ENCODE measurements at places on chromosomes 3 and 15. TPM values are rescaled to one million over a fixed set of nuclear protein-coding genes. Genes with fewer than 3 reads are reported as not detected.

GRCh38 chr3:177039490-177040274 is 157.6 kb downstream of the TBL1XR1 start:
- DNase-seq, result no peak
- no peak overlapping the region for H3K4me3 ChIP-seq
- H3K27ac ChIP-seq, result no peak overlapping the region
- H3K27me3 ChIP-seq, result no peaks in the 10 kb centered on the region
- peaks cover 72% of the 10 kb centered on the region for H3K36me3 ChIP-seq

DNA sequence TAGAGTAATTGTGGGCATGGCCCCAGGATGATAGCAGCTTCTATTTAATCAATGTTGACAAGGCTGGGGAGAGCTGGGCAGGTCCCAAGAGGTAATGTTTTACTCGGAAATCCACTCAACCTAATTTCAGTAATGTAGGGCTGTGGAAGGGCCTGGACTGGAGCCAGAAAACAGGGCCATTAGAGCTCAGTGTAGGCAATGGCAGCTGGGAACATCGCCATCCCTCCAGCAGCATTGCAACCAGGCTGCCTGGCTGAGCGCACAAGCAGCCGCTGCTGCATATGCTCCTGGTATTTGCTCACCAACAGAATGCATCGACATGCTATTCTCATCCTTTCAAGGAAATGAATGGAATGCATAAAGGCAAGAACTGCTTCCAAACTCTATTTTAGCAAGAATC is 90.0 kb downstream of the GAP43 start:
- no peaks in the 10 kb centered on the region for H3K36me3 ChIP-seq
- H3K4me3 ChIP-seq, result no peak overlapping the region
- no peak for DNase-seq

RETNLB gene
- not detected for total RNA-seq

GRCh38 chr3:108403686-108404345 is 106.6 kb downstream of the MYH15 start:
- no peak overlapping the region for H3K27ac ChIP-seq
- no peak for DNase-seq
- H3K27me3 ChIP-seq, result no peaks in the 10 kb centered on the region
- H3K36me3 ChIP-seq, result no peaks in the 10 kb centered on the region
- H3K4me1 ChIP-seq, result peaks cover 3% of the 10 kb centered on the region
- H3K4me3 ChIP-seq, result no peak overlapping the region

DNA sequence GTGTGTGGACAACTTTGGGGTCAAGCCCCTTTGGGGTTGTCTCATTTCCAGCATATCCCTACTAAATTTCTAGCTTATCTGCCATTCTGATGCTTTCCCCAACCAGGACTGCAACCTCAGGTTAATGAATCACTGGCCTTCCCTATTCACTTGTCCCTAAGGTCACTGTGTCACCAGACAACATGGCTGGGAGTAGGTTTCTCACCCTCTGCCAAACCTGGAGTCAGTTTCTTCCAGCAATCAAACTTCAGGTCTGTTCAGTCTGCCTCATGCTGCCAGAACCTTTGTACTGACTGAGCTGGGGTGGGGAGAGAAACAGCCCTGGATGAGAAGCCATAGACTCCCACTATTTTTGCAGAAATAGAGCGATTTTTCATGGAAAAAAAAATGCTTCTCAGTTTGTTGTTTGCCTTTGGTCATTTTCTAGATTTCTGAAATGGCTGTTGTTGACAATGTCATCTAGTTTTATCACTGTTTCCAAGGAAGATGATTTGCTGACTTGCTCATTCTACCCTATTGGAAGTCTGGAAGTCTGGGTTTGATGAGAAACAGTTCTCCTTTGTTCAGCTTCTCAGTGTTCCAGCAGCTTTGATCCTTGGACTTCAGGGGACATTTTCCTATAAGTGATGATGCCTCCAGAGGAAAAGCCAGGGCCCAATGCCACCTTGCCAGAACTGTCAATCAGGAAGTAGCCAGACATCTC is 74.8 kb upstream of the IL12A start:
- H3K4me1 ChIP-seq, result peaks cover 13% of the 10 kb centered on the region
- H3K4me3 ChIP-seq, result no peak overlapping the region
- H3K27ac ChIP-seq, result no peak overlapping the region
- H3K27me3 ChIP-seq, result peaks cover 5% of the 10 kb centered on the region
- DNase-seq, result no peak

DNA sequence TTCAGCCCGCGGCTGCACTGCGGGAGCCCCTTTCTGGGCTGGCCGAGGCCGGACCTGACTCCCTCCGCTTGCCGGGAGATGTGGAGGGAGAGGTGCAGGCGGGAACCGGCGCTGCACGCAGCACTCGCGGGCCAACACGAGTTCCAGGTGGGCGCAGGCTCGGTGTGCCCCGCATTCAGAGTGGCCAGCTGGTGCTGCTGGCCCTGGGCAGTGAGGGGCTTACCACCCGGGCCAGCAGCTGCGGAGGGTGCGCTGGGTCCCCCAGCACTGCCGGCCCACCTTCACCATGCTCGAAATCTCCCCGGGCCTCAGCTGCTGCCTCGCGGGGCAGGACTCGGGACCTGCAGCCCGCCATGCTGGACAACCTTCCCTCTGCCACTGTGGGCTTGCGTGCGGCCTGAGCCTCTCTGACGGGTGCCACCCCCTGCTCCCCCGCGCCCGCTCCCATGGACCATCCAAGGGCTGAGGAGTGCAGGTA is 733.5 kb upstream of the CCDC54 start:
- no peaks in the 10 kb centered on the region for H3K4me1 ChIP-seq
- H3K27ac ChIP-seq, result no peak overlapping the region
- DNase-seq, result no peak
- H3K36me3 ChIP-seq, result no peaks in the 10 kb centered on the region
- H3K27me3 ChIP-seq, result no peaks in the 10 kb centered on the region

IL20RB gene
- 1.4 TPM for total RNA-seq

GRCh38 chr3:183827809-183828537 is 2.6 kb upstream of the MAP6D1 start:
- H3K4me1 ChIP-seq, result peaks cover 12% of the 10 kb centered on the region
- H3K4me3 ChIP-seq, result no peak overlapping the region
- no peak overlapping the region for H3K27ac ChIP-seq
- DNase-seq, result no peak
- H3K27me3 ChIP-seq, result peaks cover 13% of the 10 kb centered on the region
- peaks cover 4% of the 10 kb centered on the region for H3K36me3 ChIP-seq

DNA sequence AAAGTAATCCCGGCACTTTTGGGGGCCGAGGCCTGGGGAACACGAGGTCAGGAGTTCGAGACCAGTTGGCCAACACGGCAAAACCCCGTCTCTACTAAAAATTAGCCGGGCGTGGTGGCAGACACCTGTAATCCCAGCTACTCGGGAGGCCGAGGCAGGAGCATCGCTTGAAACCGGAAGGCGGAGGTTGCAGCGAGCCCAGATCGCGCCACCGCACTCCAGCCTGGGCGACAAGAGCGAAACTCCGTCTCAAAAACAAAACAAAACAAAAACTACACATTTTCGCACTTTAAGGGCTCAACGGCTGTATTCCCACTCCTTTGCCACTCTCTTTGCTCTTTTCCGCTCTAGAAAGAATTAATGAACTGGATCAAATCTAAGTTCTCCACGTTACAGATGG is 763 bp upstream of the TRNT1 start:
- peaks cover 30% of the 10 kb centered on the region for H3K36me3 ChIP-seq
- no peaks in the 10 kb centered on the region for H3K27me3 ChIP-seq
- H3K27ac ChIP-seq, result peak overlapping the region; percentile 89
- peaks cover 39% of the 10 kb centered on the region for H3K4me1 ChIP-seq

- no peak for DNase-seq
- no peak overlapping the region for H3K27ac ChIP-seq
- no peak overlapping the region for H3K4me3 ChIP-seq
Measured at GRCh38 chr3:191372122-191372521, 41.8 kb upstream of the UTS2B start.

- DNase-seq, result no peak
- H3K36me3 ChIP-seq, result peaks cover 3% of the 10 kb centered on the region
- H3K4me3 ChIP-seq, result no peak overlapping the region
- peaks cover 26% of the 10 kb centered on the region for H3K4me1 ChIP-seq
Measured at GRCh38 chr15:58288592-58288991, 143.2 kb upstream of the LIPC start.

DNA sequence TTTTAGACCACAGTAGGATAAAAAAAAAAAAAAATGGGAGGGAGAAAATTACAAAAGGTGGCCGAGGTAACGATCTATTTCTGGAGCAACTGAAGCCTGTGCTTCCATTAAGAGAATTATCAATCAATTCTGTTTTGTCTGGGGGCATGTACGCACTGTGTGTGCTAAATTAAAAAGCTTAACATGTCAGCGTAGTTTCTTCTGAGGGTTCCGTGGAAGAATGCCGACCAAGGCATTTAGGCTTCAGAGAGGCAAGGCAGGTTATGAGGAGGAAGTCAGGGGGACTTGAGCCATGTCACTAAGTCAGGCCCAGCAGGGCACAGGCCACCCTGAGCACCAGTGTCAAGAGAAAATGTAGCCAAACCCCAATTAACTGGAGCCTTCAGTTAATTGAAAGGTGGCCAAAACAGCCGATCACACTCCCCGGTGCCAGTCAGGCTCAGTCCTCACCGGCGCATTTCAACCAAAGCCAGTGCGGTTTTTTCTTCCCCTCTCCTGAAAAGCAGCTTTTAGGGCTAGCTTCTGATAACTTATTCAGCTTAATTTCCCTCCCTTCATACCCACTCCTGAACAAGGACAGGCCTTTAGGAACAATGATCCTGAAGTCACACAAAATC is 113.9 kb downstream of the MEGF11 start:
- no peak overlapping the region for H3K27ac ChIP-seq
- no peak overlapping the region for H3K4me3 ChIP-seq
- no peaks in the 10 kb centered on the region for H3K27me3 ChIP-seq
- no peaks in the 10 kb centered on the region for H3K36me3 ChIP-seq

TFG gene
- total RNA-seq, result 56.5 TPM

DNA sequence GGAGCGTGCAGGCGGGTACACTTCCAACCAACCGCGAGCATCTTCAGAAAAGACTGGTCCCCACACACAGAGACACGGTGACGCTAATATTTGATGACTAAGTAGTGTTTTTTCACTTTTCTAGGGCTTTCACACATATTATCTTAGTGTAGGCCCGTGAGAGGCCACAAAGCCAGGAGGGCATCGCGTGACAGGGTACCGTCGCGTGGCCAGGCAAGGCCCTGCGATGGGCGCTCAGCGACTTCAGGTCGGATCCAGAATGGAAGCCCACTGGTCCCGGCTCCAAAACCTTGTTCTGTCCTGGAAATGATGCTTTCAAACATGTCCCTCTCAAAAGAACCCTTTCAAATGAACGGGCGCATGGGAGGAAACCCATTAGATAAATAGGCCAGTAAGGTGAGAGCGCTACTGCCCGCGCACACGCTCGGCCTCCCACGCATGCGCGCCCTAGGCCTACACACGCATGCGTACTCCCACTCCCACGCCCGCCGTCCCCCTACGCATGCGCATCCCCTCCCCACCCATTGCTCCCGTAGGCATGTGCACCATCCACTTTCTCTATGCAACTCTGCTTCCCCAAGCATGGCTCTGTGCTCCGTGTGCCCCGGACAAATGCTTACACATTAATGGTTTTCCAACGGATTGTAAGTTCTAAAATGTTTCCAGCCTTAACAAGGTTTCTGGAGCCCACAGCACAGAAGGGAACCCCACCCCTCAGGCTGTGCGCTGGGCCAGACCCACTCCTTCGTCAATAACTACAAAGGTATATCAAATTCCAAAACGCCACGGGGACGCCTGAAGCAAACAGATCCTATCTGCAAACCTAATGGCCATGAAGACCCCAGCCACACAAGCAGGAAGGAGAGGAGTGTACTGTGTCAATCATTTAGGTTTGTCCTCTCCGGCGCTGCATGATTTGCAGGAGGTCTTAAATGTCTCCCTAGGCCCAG is 72.1 kb downstream of the OCA2 start:
- H3K27me3 ChIP-seq, result no peaks in the 10 kb centered on the region
- no peaks in the 10 kb centered on the region for H3K36me3 ChIP-seq
- no peak overlapping the region for H3K4me3 ChIP-seq
- no peaks in the 10 kb centered on the region for H3K4me1 ChIP-seq
- H3K27ac ChIP-seq, result no peak overlapping the region
- no peak for DNase-seq

WDR6 gene
- 135 TPM for total RNA-seq

GRCh38 chr3:160395297-160395696 is 3.7 kb downstream of the IFT80 start:
- H3K27ac ChIP-seq, result no peak overlapping the region
- peaks cover 16% of the 10 kb centered on the region for H3K36me3 ChIP-seq
- H3K4me3 ChIP-seq, result no peak overlapping the region

DNA sequence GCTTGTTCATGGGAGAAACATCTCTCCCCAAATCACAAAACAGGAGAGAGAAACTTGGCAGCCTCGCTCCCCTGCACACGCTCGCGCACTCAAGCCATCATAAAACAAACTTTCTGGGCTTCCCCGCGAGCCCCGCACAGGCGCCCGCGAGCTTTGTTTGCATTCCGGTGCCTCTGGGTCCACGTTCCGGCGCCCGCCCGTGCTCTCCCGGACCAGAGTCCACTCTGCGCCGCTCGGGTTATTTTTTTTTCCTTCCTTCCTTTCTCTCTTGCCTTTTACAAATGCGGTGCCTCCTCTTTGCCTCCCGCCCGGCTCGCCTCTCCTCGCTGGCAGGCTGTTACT is 363 bp downstream of the MAGI1 start:
- no peak overlapping the region for H3K27ac ChIP-seq
- no peaks in the 10 kb centered on the region for H3K36me3 ChIP-seq
- H3K4me3 ChIP-seq, result peak overlapping the region; percentile 79
- peaks cover 60% of the 10 kb centered on the region for H3K27me3 ChIP-seq
- no peak for DNase-seq
- H3K4me1 ChIP-seq, result peaks cover 19% of the 10 kb centered on the region

OR5AC2 gene
- total RNA-seq, result not detected

GRCh38 chr15:33107950-33108349 is 86.6 kb downstream of the FMN1 start:
- peaks cover 18% of the 10 kb centered on the region for H3K27me3 ChIP-seq
- peaks cover 3% of the 10 kb centered on the region for H3K4me1 ChIP-seq
- no peak overlapping the region for H3K4me3 ChIP-seq
- no peak for DNase-seq

GRCh38 chr3:187964760-187965159 is 189.2 kb upstream of the LPP start:
- DNase-seq, result no peak
- H3K36me3 ChIP-seq, result peaks cover 3% of the 10 kb centered on the region
- peaks cover 2% of the 10 kb centered on the region for H3K4me1 ChIP-seq

GRCh38 chr15:38084289-38084688 is 149.8 kb downstream of the TMCO5A start:
- H3K36me3 ChIP-seq, result no peaks in the 10 kb centered on the region
- no peak overlapping the region for H3K27ac ChIP-seq
- peaks cover 51% of the 10 kb centered on the region for H3K27me3 ChIP-seq
- H3K4me1 ChIP-seq, result peaks cover 24% of the 10 kb centered on the region
- peak; percentile 19 for DNase-seq

AADACL2 gene
- not detected for total RNA-seq
